ENCODE measurements at places on chromosomes 5 and 9. TPM values are rescaled to one million over a fixed set of nuclear protein-coding genes. Genes with fewer than 3 reads are reported as not detected.

Gene FOXI1
- not detected for total RNA-seq

Gene SLC6A19
- 14.4 TPM for total RNA-seq

Gene LCN15
- total RNA-seq = 17.2 TPM

GRCh38 chr5:171321447-171321846 is 12.4 kb downstream of the TLX3 start:
- no peak for DNase-seq

DNA sequence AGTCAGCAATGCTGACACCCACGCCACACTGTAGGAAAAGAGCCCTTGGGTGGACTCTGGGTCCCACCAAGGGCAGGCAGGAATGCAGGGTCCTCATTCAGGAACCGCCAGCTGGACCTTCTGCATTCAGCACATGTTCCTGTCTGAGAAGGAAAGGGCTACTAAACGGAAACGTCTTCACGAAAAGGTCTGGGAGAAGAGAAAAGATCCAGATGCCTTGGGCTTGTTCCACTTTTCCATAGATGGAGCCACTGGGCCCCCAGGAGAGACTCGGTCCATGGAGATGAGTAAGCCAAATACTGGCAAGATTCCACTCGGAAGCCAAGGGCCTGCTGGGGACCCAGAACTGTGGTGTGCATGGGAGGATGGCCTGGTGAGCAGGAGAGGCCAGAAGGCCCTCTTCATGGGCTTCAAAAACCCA is 38.4 kb downstream of the LHFPL2 start:
- DNase-seq = no peak
